ENCODE measurements at places on chromosomes 5 and 9. TPM values are rescaled to one million over a fixed set of nuclear protein-coding genes. Genes with fewer than 3 reads are reported as not detected.

- no peak for DNase-seq
These were observed 60.5 kb downstream of the CDC42SE2 start for GRCh38 chr5:131324303-131324702.

DNA sequence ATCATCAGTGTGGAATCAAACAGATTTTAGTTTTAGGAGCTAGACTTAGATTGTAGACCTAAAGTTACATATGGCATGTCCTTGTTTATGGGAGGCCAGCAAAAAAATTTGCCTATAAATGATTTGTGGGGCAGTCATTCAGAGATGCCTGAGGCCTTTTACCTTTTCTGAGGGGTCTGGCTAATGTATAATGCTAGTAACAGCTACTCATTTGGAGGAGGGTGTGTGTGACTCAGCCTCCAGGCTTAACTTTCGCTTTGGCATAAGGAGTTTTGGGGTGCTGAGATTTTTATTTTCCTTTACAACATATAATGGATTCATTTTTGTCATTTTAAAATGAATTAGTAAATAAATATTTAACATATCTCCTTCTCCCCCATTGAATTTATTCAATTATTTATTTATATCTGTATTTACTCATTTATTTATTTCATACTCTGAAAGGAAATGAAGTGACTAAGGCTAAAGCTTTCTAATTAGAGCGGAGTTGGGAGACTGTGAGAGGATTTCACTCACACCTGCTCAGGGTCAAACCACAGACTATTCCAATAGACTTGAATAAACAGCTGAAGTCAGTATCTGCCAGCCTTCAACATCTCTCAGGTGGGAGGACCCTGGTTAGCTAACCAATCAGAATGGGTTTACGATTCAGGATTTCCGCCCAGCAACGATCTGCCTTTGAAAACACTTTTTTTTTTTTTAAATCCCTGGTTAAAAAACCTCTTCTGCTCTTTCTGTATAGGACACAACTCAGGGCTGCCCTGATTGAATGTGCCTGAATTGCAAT lies 487.5 kb upstream of the SGCD start:
- no peak for DNase-seq

GRCh38 chr9:20988671-20989315 lies 42.6 kb downstream of the HACD4 start:
- no peak for DNase-seq

GRCh38 chr5:157384971-157385709 lies 74.9 kb upstream of the NIPAL4 start:
- peak; percentile 100 for DNase-seq

GRCh38 chr5:159416438-159416837 lies 86.2 kb upstream of the IL12B start:
- DNase-seq: no peak

DNA sequence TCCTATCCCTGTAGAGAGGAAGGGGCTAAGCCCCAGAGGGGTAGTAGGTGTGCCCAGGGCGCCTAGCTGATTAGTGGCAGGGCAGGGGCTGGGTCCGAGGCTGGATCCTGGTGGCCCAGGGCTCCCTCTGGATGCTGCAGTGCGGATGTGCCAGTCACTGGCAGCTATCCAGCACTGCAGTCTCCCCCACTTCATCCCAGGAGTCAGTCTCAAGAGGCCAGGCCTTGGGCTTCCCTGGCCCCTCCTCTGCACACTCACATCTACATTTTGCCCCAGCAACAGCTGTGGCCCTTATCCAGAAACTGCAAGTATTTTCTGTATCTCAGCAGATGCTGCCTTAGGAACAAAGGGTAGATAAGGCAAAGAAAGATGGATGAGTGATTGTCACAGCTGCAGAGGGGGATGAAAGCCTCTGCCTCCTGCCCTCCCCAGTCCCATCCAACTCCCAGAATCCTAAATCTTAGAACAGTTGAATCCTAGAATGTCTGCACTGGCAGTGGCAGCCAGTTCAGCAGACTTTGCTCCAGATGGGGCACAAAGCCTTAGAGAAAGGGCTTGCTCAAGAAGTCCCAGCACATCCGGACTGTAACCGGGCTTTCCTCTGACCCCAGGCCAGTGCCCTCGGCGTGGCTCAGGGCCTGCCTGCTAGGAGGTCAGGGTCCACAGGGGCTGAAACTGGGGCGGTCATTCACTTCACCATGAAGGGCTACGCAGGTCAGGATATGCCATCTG lies 1.6 kb downstream of the ANXA6 start:
- DNase-seq: no peak

GRCh38 chr5:156394642-156395305 lies 67.8 kb downstream of the SGCD start:
- no peak for DNase-seq

- no peak for DNase-seq
These were observed 2025.5 kb upstream of the NUDT12 start for GRCh38 chr5:105587963-105588662.

The IFNA21 gene
- not detected for polyA plus RNA-seq

The EPB41L4B gene
- polyA plus RNA-seq: 0.48 TPM
